ENCODE measurements at places on chromosomes 5 and 9.

DNA sequence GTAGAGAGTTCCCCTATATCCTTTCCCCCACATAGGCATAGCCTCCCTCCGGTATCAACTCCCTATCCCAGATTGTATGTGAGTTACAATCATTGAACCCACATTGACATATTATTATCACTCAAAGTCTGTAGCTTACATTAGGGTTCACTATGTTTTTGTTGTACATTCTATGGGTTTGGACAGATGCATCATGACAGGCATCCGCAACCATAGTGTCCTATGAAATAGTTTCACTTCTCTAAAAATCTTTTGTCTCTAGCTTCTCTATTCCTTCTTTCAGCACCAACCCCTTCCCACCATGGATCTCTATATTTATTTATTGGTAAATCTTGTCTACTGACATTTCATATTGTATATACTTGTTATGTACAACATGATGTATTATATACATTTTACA lies 31.6 kb downstream of the TAF11L14 start:
- no peak for DNase-seq

DNA sequence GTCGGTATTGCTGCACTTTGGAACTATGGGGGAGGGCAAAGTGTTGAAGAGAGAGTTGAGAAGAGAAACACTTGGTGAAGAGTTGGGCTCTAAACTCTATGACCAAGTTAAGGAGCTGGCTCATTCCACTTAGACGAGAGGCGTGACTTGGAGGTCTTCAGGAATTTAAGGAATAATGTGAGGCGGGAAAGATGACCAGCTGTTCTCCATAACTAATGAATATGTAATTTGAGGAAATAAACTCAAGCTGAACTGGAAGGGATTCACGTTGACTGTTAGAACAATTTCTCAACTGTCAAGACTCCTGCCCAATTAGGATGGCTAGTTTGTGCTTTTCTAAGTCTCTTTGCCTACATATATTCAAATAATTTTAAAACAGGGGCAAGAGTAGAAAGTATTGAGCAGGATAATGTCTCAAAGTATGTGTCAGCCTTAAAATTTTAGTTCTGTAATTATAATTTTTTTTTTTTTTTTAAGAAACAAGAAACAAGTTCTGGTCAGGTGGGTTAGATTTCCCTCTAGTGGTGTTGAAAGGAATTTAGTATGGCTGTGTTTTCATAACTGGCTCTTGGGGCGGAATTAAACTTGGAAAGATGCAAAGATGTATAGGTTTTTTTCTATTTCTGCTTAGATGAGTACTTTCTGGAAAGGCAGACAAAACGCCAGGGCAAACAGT lies 33.4 kb downstream of the TMEM252 start:
- DNase-seq: no peak

- DNase-seq: no peak
These were observed 632.6 kb upstream of the WWC1 start for GRCh38 chr5:167658889-167659288.

- DNase-seq: no peak
These were observed 559.8 kb downstream of the HINT1 start for GRCh38 chr5:130605234-130605633.

DNA sequence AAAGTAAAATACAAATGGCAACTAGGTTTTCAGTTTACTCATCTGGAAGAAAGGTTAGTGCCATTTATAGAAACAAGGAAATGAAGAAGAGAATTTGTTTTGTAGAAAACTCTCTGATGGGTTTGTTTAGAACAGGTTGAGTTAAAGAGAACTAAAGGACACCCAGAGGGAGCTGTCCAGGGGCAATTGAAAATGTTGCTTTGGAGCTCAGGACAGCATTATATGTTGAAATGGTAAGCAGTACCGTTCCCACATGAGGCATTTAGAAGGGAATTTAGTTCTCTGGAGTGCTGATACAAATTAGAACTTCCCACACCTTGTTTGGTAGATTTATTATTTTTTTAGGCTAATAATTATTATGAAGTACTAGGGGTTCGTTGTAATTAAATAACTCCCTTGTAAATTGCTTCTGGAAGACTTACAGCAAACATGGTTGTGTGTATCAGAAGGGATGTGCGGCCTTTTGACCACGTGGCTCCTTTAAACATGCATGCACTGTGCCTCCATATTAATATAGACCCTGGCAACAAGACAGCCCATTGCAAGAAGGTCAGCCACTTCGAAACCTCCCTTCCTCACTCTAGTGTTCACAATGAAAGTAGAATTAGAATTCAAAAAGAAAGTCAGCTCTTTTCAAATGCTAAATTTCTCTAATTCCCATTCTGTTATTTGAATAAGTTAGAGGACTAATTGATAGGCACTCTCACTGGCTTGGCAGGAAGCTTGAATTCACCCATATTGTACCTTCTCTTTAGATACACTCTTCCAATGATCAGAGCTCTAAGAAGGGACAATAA lies 71.7 kb downstream of the ZNF462 start:
- no peak for DNase-seq

DNA sequence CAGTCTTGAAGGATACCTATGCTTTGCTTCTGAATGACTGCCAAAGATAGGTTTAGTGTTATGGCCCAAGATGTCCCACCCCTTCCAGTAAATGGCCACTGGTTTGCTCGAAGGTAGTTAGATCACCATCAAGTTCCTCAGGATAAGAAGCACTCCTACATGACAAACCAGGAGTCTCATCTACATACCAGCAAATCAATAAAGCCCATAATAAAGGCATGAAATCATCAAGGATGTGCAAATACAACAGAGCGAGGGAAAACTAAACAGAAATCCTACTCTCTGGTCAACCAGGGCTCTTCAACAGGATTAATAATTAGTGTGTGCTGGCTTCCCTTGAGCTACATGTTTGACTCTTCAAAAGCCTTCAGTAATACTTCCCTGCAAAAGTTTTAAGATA lies 141.0 kb downstream of the LHFPL2 start:
- no peak for DNase-seq

- peak; percentile 76 for DNase-seq
These were observed 16.7 kb upstream of the MTMR12 start for GRCh38 chr5:32329395-32329834.

DNA sequence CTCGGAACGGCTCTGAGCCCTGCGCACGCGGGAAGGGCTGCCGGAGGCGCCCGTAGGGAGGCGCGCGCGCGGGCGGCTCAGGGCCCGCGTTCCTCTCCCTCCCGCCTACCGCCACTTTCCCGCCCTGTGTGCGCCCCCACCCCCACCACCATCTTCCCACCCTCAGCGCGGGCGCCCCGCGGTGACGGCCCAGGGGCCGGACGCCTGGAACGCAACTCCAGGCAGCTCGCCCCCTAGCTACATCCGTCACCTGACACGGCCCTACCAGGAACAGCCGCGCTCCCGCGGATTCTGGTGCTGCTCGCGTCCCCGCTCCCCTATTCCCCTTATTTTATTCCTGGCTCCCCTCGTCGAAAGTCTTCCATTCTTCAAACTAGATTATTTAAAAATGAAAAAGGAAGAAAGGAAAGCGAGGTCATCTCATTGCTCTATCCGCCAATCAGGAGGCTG lies at the start of gene CDKN2B-AS1:
CDKN2B-AS1 (plus strand) TSS at position 236 of the 450 bp plus-strand sequence.
- no peak for DNase-seq

DNA sequence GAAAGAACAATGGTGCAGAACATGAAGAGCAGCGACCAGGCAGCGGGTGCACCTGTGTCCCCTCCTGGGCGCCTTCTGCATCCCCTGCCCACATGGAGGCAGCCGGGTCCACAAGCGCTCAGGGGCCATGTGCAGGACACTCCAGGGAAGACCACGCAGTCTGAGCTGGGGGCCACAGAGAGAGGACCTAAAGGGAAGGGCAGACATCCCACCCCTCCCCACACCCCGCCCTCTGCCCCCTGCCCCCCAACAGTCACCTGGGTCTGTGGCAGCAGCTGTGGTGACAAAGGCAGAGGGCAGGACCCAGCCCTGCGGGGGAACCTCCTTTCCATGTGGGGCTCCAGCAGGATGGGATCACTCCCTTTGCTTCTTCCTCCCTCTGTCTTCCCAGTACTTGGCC lies 805.7 kb downstream of the CDH9 start:
- no peak for DNase-seq

GRCh38 chr5:96125231-96125891 lies 163.7 kb upstream of the ELL2 start:
- no peak for DNase-seq

- DNase-seq: peak; percentile 34
These were observed 168.4 kb upstream of the MAP1B start for GRCh38 chr5:71938895-71939294.

- no peak for DNase-seq
These were observed 33.7 kb downstream of the LEAP2 start for GRCh38 chr5:132907161-132907560.

DNA sequence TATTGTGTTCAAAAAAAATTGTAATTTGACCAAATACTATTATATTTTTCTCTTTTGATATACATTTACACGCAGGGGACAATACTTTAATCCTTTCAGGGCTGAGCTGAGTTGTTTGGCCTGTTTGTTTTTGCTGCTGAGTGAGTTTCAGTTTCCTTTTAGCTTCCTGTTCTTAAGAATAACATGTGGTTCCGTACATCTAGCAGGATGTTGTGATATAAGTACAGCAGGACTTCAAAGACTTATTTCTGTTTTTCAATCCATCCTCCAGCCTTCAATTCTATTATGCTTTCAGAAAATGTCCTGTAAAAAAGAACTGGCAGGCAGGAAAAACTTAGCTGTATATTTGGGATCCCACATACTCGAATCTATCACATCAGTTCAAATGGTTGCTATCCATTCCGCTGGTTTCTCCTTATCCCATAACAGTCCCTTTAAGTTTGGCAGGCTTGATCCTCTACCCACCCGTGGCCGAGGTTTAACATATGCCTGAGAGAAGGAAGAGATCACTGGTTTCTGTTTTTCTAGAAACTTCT lies 1037.3 kb upstream of the ACO1 start:
- DNase-seq: no peak

DNA sequence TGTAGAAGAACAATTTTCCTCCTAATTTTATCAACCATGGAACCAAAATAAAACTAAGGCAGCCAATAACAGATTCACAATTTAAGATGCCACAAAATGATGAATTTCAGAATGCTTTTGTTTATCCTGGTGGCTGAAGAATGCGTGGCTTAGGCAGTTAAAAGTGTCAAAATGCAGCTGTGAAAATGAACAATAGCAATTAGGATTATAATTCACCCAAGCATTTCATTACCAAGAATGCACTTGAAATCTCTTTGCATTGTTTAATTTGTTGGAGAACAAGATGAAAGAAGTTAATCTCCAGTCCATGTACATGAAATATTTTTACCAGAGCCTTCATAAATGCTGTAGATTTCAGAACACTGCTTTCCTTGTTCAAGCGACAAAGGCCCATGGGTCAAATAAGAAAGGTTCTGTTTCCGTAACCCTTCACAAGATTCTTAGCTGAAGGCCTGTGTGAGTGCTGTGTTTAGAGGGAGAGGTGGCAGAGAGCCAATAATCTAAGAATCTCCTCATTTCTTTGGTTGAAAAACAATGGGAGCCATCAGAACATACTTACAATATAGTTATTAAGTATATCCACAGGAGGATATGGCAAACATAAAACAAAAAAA lies 39.3 kb downstream of the CLINT1 start:
- DNase-seq: no peak

DNA sequence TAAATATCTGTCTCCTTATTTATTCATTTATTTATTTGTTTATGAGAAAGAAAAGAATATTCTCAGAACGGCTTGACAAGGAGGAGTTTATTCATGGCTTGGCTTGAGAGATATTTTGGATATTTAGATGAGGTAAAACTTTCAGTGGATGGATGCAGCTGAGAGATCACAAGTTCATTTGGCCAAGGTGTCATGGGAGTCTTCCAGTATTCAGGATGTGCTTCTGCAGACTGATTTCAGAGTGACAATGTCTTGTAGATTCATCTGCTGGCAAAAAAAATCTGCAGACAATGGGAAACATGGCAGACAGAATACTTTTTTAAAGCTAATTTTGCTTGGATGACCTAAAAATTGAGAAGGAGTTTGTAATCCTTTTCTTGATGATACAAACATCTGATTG lies 38.5 kb downstream of the XRCC4 start:
- DNase-seq: no peak

DNA sequence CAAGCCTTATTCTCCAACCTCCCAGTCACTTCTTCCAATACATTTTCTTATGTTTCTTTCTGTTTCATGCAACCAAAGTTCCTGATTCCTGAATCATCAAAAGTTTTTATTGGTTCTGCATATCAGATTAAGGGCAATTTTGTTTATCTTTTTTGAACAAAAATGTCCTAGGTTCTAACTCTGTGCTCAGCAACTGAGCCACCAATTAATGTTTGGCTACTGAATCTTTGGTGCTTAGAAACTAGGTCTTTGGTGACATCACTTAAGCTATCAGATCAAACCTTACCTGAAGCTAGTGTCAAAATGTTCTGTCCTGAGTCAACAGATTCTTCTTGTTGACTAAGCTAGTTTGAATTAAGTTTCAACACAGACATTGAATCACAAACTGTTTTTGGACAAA lies 56.1 kb downstream of the FGF18 start:
- no peak for DNase-seq

DNA sequence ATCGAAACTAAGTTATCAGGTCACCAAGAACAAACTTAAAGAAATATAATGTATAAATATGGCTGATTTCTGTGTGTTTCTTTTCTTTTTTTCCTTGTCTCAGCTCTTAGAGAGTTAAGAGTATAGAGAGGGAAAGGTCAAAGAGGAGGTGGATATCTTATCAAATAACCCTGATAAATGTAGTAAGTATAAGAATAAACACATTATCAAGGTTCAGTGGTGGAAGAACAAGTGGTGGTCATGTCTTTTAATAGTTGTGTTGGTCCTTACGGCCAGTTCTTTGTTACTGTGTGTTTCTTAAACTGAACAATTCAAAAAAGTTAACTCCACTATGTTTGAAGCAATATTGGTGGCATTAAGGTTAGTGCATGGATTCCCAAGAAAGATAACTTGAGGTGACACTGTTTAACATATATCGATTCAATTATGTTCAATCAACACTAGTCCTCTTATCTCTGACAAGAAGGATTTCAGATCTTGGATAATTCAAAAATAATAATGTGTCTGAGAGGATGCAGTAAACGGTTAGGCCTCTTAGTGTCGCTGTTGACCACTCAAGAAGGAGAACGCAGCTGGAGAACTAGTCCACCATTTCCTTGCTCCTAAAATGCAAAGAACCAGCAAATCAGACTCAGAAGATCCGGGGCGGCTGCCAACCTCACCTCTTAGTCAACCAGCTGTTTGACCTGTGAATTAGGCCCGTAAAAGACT lies at the start of gene PCDHGA3:
PCDHGA3 (plus strand) TSS at position 588 of the 711 bp plus-strand sequence. CDS start 205 bp downstream, outside the sequence.
- DNase-seq: no peak

GRCh38 chr5:177610770-177611445 lies 11.0 kb downstream of the B4GALT7 start:
- DNase-seq: no peak

Measured in pancreas (tissue), 10 donors.